ENCODE measurements at places on chromosomes 1 and 21. TPM values are rescaled to one million over a fixed set of nuclear protein-coding genes. Genes with fewer than 3 reads are reported as not detected.
A peak's percentile ranks its signal among the peaks of the same experiment; 100 is the strongest.

DNA sequence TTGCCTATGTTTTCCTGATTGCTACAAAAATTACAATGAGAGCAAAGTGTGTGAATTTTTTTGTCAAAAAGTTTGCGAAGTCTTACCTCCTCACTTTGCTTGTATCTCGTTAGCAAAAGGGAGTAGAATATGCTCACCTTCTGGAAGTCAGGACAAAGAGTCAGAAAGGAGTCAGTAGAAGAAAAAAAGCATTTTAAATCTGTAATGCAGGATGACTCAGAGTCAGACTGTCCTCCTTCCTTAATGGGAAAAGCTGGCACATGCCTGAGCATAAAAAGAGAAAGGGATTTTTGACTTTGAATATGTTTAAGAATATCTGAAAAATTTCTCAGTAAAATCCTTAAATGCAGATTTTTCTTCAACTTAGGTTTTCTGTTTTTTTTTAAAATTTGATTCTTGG lies 14.2 kb upstream of the VN1R5 start:
- DNase-seq: no peak

GRCh38 chr1:35557118-35557610 lies at the start of gene KIAA0319L:
Gene KIAA0319L (minus strand): TSS chr1:35557403. CDS start chr1:35554491, 2,912 bp downstream.
- peak; percentile 37 for DNase-seq

DNA sequence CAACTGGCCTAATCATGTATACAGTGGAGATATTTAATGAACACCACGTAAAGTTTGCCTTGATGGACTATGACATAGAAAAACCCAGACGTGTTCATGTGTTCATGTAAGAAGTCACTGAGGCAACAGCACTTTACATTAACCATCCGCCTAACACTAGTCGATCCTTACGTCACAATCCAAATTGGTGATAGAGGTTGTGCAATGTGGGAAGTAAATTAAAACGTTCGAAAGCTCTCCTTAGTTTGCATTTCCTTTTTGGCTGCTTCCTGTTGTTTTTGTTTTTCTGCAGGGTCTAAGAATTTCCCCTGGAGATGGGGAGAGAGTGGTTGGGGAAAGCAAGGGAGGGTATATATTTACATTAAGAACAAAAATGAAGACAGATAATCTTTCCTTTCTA lies 587.5 kb upstream of the ADGRL2 start:
- no peak for DNase-seq

C2CD4D gene
- total RNA-seq: not detected

SPATA45 gene
- total RNA-seq: not detected
